GM13976 (cell line): ENCODE measurements at places on chromosomes 3 and 15.

- DNase-seq, result no peak
These were observed at the start of gene CATSPER2 for GRCh38 chr15:43648649-43649429. CATSPER2 (minus strand) TSS chr15:43648844; CDS start chr15:43648061, 783 bp downstream.

- DNase-seq, result no peak
These were observed 448.8 kb downstream of the GRM7 start for GRCh38 chr3:7309641-7310102.

DNA sequence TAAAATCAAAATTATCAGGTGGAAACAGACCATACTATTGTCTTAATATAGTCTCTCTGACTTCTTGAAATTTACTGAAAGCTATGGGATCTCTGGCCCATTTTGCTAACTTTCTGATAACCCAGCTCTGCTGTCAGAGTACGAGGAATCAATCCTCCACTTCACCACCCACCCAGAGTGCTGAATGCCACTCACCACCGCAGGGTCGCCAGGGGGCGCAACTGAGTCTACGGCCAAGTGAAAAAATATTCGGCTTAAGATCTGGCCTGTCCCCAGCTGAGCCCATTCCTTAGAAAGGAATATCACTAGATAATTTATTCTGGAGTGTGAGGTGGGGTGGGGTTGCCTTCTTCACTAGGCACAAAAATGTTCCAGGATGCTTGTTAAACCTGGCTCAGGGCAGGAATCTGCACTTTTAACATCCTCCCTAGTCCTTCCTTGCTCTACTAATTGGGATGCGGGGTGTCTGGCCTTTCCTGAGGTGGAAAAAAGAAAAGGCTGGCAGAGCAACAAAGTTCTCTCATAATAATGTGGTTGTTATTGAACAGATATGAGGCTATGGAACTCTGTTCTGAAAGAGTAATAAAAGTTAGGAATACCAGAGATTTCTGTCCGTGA is 520.6 kb downstream of the MFSD1 start:
- DNase-seq, result peak; percentile 48

DNA sequence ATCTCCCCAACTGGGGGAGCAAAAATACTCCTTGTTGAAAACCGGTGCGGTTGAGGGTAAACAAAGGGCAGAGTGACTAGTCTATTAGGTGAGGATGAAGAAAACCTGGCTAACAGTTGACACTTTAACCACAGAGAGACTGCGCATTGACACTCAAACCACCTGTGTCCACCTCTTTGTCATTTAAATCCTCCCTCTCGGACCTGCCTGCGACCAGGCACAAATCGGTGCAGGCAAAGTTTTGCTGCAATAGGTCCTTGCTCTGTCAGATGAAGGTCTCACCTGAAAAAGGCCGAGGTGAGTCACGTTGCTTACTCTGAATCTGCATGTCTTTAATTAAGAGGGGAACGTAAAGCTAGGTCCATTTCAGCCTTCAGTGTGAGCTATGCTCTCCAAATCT is 494.1 kb upstream of the DPPA4 start:
- no peak for DNase-seq

DNA sequence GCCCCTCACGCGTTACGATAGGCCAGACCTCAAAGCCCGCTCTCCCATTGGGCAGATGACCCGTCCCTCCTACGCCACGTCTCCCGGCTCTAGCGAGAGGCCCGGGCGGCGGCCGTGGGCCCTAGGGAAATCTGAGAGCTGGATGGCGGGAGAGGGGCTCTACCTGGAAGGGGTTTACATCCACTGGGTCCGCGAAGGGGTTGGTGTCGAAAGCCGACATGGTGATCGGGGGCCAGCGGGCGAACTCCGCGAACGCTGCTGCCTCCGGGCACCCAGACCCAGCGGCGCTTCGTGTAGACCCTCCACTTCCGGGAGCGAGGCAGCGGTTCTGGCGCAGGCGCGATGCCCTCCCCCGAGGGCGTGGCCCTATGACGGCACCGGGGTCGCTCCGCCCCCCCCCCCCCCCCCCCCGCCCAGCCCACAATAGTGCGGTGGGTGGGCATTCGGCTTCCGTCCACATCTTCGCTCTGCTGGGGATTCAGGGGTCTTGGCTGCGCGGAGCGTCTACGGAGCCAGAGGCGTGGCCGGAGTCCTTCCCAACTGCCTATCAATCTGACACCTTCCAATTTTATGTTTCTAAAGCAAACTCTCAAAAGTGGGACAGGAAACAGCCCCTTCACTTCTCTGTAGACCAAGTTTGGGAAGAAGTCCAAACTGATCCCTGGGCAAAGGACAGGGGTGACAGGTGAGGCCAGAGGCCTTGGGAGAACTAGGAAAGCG is at the start of gene SCAMP2:
SCAMP2 (minus strand) TSS at position 330 of the 720 bp plus-strand sequence; CDS start at position 220, 110 bp downstream.
- peak; percentile 97 for DNase-seq

DNA sequence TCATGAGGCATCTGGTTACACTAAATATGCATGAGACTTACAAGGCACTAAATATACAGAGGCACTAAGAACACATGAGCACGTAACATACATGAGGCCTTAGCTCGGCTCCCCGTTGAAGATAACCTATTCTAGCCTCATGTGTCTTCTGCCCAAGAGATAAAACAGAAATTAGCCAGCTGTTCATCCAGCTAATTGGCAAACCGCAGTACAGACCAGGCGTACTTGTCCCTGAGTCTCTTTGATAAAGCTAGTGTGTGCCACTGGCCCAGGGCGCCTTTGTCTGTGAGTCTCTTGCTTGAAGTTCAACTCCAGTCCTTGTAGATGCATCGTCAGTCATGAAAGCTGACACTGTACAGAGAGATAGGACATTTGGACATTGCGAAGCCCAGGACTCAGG is 121.9 kb upstream of the SPATA12 start:
- DNase-seq, result no peak

DNA sequence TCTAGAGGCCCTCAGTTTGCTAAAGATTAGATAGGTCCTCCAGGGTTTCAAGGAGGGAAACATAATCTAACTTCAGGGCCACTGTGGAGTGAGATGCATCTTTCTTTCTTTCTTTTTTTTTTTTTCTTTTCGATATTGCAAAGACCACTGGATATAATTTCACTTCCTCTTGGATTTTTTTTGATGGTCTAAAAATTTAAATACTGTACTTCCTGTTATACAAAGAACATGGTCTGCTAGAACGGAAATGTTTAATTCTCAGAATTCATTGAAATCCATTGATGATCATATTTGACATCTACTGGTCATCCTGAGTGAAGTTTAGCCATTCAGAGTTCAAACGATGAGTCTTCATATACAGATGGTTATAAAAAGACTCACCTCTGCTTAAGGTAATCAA is 808.8 kb upstream of the LMCD1 start:
- DNase-seq, result no peak

- no peak for DNase-seq
These were observed 2.2 kb upstream of the CELSR3 start for GRCh38 chr3:48664929-48665328.

DNA sequence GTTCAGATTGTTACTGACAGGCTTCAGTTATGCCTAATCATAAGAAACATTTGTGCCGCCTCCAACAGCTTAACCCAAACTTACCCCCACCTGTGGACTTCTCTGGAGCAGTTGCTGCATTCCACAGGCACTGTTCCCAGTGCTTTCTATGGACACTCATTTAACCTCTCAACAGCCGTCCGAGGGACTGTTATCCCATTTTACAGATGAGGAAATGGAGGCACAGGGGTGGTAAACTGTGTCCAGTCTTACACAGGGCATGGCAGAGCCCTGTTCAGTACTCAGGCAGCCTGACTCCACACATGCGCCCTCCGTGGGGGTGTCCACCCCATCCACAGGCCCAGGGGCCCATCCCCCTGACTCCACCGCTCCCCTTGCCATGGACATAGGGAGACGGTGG is 14.3 kb upstream of the TGM5 start:
- no peak for DNase-seq

- no peak for DNase-seq
These were observed 7.6 kb downstream of the HDC start for GRCh38 chr15:50257924-50258323.

DNA sequence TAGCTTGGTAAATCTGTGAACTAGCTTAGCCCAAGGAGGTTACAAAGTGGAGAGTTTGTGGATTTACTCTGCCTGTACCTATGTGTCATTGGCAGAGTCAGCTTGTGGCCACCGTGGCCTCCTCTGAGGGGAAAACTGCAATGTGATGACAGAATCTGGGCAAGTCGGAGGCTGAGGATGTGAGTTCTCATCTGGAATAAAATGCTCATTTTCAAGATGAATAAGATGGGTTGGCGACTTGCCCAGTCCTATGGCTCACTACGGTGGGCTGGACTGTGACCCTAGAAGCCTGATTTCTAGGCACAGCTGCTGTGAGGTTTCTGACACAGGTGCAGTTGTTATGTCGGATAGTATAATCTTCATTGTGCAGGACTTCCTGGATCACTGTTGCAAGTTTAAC is 83.7 kb downstream of the ETV5 start:
- DNase-seq, result no peak

- no peak for DNase-seq
These were observed 2.9 kb downstream of the NEDD4 start for GRCh38 chr15:55990516-55990915.

DNA sequence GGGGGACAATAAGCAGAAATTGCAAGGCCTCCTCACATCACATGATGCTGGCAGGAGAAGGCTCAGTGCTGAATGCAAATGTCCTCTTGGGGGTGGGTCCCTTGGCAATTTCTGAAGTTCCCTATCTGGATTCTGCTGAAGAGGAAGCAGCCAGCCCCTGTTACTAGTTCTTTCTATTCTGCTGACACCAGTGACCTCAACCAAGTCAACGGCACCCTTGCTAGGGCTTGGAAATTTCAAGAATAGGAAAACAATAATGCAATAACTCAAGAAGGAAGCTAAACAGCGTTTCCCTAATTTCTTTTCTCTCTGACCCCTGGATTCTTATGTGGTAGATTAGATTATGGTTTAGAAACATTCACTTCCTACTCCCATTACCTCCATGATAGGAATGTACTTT is 46.2 kb upstream of the FOXP1 start:
- no peak for DNase-seq

- no peak for DNase-seq
These were observed 60.3 kb upstream of the HERC1 start for GRCh38 chr15:63893866-63894661.

GRCh38 chr15:96324940-96325540 is 5.5 kb upstream of the NR2F2 start:
- DNase-seq, result no peak

- DNase-seq, result no peak
These were observed 7.3 kb upstream of the TRNT1 start for GRCh38 chr3:3119393-3119851.

- peak; percentile 67 for DNase-seq
These were observed 55.4 kb downstream of the RASGRF1 start for GRCh38 chr15:79035111-79035601.

GRCh38 chr15:41952013-41952563 is 20.3 kb downstream of the EHD4 start:
- DNase-seq, result no peak

DNA sequence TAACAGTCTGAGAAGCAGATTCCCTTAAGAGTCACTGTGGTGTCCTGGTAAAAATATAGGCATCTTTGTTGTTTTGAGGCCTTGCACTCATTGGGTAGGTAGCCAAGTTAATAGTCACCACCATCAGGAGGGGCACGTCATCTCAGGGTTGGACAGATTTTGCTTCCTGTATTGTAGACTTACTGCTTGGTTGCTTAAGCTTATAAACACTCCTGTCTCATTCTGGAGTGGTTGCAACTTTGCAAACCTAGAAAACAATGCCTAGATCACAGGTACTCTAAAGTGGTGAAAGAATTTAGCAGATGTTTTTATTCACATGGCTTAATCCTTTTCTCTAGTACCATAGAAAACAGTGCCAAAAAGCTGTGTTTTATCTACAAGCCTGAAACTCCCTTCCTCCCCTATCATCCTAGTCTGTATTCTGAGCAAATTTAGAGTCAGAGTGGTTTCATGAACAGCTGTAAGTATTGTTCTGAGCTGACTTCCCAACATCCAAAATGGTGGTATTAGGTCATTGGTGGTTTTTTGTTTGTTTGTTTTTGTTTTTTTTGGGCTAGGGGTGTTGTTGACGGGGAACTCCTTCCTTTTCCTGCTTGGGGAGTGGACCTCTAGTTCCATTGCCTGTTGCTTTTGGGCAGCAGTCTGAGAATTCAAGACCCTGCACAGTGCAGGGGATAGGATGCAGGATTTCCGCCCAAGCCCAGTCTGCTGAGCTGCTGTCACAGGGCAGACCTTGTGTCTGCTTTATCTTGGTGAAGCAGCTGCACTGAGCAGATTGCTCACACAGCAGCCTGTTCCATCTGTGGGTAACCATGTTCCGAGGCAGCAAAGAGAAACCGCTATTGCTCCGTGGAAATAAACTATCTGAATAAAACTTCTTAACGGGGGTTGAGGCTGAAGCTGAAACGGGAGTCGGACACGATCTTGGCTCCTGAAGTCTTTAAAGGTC is 202.0 kb downstream of the AKAP13 start:
- peak; percentile 45 for DNase-seq

- no peak for DNase-seq
These were observed 169.7 kb downstream of the RSRC1 start for GRCh38 chr3:158279609-158280008.

DNA sequence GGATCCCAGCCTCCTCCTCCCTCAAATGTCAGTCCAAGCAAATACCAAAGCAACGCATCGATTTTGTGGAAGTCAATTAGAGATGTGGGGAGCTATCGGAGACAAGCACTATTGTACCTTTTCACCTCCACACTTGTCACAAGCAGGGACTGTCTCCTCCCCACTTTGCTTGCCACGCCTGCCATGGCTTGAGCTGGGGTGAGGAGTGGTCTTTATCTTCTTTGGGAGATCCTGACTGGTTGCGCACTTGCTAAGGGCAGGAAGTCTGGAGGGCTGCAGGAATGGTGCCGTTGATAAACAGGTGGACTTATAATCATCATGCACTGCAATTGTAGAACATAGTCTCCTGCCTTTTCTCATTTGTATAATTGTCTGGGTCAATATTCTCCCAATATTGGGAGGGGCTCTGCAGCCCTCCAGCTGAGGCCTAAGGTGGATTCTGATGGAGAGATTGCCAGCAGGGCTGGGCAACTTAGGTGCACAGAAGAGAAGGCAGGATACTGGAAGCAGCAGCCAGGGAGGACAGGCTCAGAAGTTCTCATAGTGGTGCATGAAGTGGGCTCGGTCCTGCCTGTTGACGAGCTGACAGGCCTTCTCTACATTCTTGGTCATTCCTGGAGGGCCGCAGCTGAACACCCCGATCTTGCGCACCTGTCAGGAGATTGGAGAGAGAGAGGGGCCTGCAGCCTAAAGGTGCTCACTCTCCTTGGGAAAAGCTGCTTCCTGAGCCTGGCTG is 20.2 kb downstream of the DUOX2 start:
- DNase-seq, result peak; percentile 16

DNA sequence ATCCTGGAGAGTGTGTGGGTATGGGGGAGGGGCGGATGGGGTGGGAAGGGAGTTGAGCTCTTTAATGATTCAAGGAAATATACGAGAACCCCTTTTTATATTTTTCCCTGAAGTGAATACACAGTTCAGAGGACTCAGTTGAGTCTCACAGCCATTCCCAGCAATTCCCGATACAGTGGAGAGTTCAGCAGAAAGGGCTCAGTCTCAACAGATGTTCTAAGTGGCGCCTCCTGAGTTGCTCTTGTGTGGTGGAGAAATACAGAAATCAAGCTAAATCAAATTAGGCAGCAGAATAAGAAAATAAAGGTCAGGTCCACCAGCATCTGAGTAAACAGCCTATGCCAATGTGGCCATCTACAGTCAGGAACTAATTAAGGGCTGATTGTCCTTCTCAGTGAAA is 372.1 kb downstream of the NR2F2 start:
- no peak for DNase-seq
